ENCODE measurements at places on chromosomes 7 and 10. TPM values are rescaled to one million over a fixed set of nuclear protein-coding genes. Genes with fewer than 3 reads are reported as not detected.

Gene CALML5
- not detected for total RNA-seq

Gene HACD1
- total RNA-seq = 2.3 TPM

Gene GSTO2
- 0.93 TPM for total RNA-seq

Gene IFIT1B
- not detected for total RNA-seq

Gene MMP21
- total RNA-seq = not detected

Gene HK1
- 185 TPM for total RNA-seq

Gene NEUROD6
- not detected for total RNA-seq

Gene ZSCAN21
- total RNA-seq = 11.0 TPM

Gene SLIT1
- total RNA-seq = 0.78 TPM

Gene OR2A5
- not detected for total RNA-seq

Gene ZNF804B
- not detected for total RNA-seq

Gene NCF1
- total RNA-seq = 23.8 TPM

Gene LBX1
- not detected for total RNA-seq
